Lower leg skin (tissue), 4 donors: ENCODE measurements at places on chromosomes 11 and 22. TPM values are rescaled to one million over a fixed set of nuclear protein-coding genes. Genes with fewer than 3 reads are reported as not detected.

Gene KCNJ4
- 1.4 TPM for total RNA-seq

Gene C11orf86
- not detected for total RNA-seq

Gene SLC35F2
- 51.7 TPM for total RNA-seq

Gene MOGAT2
- total RNA-seq: 0.34 TPM

Gene CD44
- total RNA-seq: 1,282 TPM

Gene OR6A2
- total RNA-seq: not detected

Gene MRGPRE
- not detected for total RNA-seq

Gene OLFML1
- total RNA-seq: 3.1 TPM

Gene TMEM86A
- 96.2 TPM for total RNA-seq

Gene GP1BB
- total RNA-seq: 54.8 TPM

Gene LIF
- 11.8 TPM for total RNA-seq

Gene HBG2
- total RNA-seq: not detected

Gene TTLL1
- 5.0 TPM for total RNA-seq

Gene APOA1
- total RNA-seq: 1.7 TPM

Gene OR52B2
- not detected for total RNA-seq

Gene PKDREJ
- not detected for total RNA-seq

Gene OR8H3
- total RNA-seq: not detected

Gene OR52R1
- not detected for total RNA-seq

Gene MCM5
- 23.2 TPM for total RNA-seq

Gene ANKK1
- total RNA-seq: 3.8 TPM

Gene MYOD1
- total RNA-seq: not detected

Gene KRTAP5-7
- not detected for total RNA-seq

Gene CRYBA4
- total RNA-seq: not detected

Gene SCN4B
- total RNA-seq: 1.5 TPM

Gene MALAT1
- 5,806 TPM for total RNA-seq

Gene MMP11
- 1.9 TPM for total RNA-seq

Gene POU2F3
- total RNA-seq: 74.1 TPM

Gene ART5
- 2.9 TPM for total RNA-seq

Gene CADM1
- total RNA-seq: 10.0 TPM

Gene LARGE2
- 30.1 TPM for total RNA-seq

Gene OR4P4
- not detected for total RNA-seq

Gene TNNI2
- total RNA-seq: 17.7 TPM

Gene TYR
- total RNA-seq: 4.2 TPM

Gene C11orf87
- total RNA-seq: not detected

Gene USP2
- 35.6 TPM for total RNA-seq

Gene FGF4
- not detected for total RNA-seq

Gene MMP13
- 2.7 TPM for total RNA-seq

Gene MYO7A
- 1.4 TPM for total RNA-seq

Gene SLC22A25
- not detected for total RNA-seq

Gene IL17REL
- not detected for total RNA-seq
